ENCODE measurements at places on chromosomes 3 and 15.

GRCh38 chr15:73741321-73741836 is 11.8 kb downstream of the INSYN1 start:
- no peak for DNase-seq

DNA sequence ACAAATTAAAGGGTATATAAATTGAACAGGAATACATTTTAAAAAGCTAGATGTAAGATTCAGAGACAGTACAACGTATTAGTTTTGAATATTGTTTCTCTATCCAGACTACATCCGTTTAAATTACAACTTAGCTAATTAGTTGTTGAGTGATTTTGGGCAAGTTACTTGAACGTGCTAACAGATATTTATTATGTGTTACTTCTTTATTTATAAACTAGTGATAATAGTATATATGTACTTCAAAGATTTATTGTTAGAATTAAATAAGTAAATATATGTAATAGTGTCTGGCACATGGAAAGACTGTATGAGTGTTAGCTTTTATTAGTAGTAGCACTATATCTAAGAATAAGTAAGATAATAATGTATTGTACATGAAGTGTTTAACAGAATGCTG is 92.0 kb upstream of the GBE1 start:
- DNase-seq, result no peak

GRCh38 chr15:52257734-52258062 is 37.9 kb downstream of the MYO5C start:
- DNase-seq, result no peak

- DNase-seq, result no peak
These were observed 7.3 kb downstream of the MYO5C start for GRCh38 chr15:52288051-52288942.

DNA sequence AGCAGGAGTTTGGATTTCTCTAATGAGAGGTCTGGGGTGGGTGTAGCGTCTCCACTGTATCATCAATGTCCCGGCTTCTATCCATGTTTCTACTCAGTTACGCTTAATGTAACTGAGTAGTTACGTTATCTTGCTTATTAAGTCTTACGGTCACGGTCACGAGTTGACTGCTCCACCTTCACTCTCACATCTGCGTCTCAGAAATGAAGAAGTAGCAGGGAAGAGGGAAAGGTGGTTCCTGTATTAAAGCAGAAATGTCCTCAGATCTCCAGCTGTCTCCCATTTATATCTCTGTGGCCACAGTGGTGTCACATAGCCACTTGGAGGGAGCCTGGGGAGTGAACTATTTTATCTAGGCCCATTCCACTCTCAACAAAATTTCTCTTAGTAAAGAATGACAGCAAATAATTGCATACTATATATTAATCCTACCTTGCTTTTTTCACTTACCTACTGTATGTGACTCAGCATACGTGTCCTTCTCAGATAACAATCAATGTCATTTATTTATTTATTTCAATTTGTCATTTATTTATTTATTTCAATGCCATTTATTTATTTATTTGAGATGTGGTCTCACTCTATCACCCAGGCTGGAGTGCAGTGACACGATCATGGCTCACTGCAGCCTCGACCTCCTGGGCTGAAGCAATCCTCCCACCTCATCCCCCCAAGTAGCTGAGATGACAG is 39.7 kb upstream of the RNU6-1 start:
- DNase-seq, result no peak

DNA sequence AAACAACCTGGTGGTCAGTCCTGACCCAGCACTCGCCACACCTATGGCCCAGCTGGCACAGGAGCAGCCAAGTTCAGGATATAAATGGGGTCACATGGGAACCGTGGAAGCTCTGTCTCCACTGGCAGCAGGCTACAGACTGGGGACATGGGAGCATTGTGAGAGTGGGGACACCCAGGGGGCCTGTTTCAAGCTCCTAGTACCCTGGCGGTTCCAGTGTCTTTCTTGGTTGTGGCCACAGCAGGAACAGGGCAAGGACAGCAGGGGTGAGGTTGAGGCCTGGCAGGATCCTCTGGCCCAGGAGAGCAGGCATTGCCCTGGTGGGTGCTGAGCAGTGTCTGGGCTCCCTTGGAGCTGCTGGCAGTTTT is 1.9 kb downstream of the CSK start:
- DNase-seq, result no peak

GRCh38 chr15:29668120-29668602 is 154.1 kb downstream of the TJP1 start:
- DNase-seq, result no peak

- DNase-seq, result no peak
These were observed 67.2 kb downstream of the UNC13C start for GRCh38 chr15:54045397-54045796.

DNA sequence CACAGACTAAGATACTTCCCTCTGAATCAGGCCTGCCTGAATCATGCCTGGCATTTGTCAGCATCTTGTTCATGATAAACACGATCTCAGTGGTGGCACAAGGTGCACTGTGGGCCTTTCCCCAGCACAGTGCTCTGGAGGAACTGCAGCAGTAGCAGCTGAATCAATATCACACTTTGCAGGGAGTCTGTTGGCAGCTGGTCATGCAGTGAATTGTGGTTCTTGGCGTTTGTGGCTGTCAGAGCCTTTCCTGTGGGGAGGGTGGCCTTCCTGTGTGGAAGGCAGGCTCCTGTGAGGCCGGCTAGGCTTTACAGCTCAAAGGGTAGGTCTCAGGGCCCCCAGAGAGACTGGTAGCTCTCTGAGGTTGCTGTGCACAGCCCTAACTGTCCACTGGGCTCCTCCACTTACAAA is 54.4 kb upstream of the TLE3 start:
- DNase-seq, result peak; percentile 90

GRCh38 chr3:175902226-175902625 is 1043.1 kb downstream of the NAALADL2 start:
- DNase-seq, result no peak

DNA sequence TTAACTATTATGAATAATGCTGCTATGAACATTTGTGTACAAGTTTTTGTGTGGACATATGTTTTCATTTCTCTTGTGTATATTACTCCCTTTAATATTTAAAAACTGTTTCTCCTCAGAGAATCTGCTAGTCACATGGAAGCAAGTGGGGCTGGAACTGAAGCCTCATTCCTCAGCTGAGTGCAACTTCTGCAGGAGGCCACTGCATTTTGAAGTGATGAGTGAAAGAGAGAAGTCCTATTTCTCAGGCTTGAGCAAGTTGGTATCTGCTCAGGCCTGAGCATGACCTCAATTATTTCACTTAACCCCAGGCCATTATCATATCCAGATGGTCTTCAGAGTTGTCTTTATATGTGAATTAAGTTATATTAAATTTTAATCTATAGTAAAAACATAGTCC is 11.5 kb downstream of the TLR9 start:
- DNase-seq, result no peak

- no peak for DNase-seq
These were observed 45.8 kb upstream of the ATP13A3 start for GRCh38 chr3:194532591-194532990.

DNA sequence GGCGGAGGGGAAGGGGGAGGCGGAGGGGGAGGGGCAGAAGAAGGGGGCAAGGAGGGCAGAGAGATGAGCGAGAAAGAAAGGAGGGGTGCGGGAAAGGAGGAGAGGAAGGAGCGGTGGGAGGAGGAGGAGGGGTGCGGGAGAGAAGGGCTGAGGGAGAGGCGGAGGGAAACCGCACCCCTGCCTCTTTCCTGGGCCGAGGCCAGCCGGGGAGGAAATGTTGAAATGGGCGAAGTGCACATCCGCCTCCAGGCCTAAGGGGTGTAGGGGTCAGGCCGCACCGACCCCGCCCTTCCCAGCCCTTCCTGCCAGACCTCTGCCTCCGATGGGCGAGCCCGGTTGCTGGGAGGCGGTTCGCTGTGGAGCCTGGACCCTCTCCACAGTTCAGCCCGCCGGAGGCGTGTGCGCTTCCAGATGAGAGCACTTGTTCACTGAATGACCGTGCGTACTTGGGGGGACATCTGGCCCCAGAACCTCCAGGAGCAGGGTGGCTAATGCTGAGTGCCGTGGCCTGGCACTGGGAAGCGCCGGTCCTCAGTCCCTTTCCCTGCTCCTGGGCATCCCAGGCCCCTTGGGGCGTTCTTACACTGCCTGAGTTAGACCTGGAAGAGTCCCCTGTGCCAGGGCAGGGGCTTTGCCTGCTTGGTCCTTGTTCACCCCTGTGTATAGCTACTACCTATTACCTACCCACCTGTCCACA is 110.3 kb upstream of the KLF13 start:
- DNase-seq, result no peak

GRCh38 chr3:124600765-124601164 is 129.5 kb upstream of the UMPS start:
- DNase-seq, result no peak

GRCh38 chr15:66560856-66561525 is 4.8 kb downstream of the LCTL start:
- no peak for DNase-seq

GRCh38 chr3:172692751-172693338 is 18.0 kb downstream of the NCEH1 start:
- DNase-seq, result no peak

DNA sequence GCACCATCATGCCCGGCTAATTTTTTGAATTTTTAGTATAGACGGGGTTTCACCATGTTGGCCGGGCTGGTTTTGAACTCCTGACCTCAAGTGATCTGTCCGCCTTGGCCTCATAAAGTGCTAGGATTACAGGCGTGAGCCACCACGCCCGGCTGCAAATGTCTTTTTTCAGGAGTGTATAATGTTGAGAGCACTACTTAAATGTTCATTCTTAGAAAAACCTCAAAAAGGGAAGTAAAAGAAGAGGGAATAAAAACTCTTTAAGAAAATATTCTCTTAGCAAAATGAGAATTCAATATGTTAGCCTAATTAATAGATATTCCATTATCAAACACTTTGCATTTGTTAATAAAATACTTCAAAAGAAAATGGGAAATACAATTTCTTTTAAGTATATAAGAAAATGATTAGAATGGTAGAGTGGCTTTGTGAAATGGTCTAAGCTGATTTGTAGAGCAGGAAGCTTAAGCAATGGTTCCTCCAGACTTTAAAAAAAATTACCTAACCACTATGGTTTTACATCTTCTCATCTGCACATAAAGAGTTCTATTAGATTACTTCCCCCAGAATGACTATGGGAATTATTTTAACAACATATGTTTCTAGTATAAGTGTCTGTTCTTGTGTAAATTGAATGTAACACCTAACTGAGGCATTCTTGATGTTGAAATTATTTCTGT is 226.7 kb upstream of the ALCAM start:
- DNase-seq, result no peak

- peak; percentile 71 for DNase-seq
These were observed 57.3 kb upstream of the RNF7 start for GRCh38 chr3:141680620-141681389.
